ENCODE measurements at places on chromosomes 1 and 21. TPM values are rescaled to one million over a fixed set of nuclear protein-coding genes. Genes with fewer than 3 reads are reported as not detected.
A peak's percentile ranks its signal among the peaks of the same experiment; 100 is the strongest.

The RNF2 gene
- 17.0 TPM for total RNA-seq

The CD5L gene
- total RNA-seq, result not detected

The OR2T11 gene
- total RNA-seq, result not detected

The FAM131C gene
- 0.67 TPM for total RNA-seq

The CD53 gene
- 557 TPM for total RNA-seq

The RHBDL2 gene
- total RNA-seq, result not detected

The KRTAP12-3 gene
- total RNA-seq, result not detected

The OR2T35 gene
- total RNA-seq, result not detected

The PLA2G2F gene
- not detected for total RNA-seq

DNA sequence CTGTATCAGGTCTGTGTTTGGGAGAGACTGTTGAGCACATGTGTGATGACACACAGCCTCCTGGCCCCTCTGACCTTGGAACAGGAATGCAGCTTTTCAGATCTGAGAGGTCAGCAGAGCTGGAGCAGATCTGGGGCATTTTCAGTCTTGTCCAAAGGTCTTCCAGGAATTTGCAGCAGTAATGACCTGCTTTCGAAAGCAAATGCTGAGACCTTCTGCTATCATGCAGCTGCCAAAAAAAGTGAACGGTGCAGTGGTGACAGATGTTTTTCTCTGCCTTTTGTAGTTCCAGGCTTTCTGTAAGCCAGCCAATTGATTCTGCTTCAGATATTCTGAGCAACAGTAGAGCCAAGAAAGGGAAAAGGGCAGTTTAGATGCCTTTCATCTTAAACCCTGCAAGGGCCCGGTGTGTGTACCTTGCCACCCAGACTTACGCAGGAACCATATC lies 137.8 kb upstream of the COA6 start:
- H3K4me3 ChIP-seq, result no peak overlapping the region
- H3K27ac ChIP-seq, result no peak overlapping the region
- no peaks in the 10 kb centered on the region for H3K27me3 ChIP-seq

DNA sequence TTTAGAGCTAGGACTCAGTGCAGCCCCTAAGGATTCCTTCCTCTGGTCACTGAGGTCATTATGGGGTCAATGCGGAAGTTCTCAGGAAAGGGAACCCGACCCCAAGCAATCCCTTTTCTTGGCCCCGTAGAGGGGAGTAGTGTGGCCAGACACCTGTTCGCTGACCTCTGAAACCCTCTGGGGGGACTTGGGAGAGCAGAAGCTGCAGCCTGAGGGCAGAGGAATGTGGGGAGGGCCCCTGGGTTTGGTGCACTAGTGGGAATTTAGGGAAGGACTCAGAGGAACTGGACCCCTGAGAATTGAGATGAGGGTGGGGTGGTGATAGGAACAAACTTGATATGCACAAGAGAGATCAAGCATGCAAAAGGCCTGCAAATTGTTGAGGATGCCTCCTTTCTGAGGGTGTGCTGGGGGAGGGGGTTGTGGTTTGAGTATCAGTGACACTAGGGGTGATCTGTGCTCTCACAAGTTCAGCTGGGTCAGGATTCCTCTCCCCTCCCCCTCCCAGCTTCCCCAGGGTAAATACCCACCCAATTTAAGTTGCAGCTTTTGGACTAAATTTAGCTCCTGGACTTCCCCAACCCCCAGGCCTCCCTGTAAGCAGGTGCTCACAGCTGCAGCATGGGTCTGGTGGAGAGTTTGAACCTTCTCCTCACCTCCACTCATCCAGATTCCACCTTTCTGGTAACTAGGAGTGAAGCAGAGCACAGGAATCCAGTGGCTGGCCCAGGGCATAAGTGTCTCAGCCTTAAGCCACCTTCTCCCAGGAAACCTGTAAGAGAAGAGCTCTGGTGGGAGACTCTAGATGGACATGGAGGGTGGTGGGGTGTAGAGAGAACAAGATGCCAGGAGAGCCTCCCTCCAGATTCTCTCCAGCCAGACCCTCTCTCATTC lies 13.5 kb downstream of the ADAMTSL4 start:
- H3K27ac ChIP-seq, result peak overlapping the region; percentile 98
- H3K4me3 ChIP-seq, result peak overlapping the region; percentile 84
- DNase-seq, result peak; percentile 85
- peaks cover 11% of the 10 kb centered on the region for H3K36me3 ChIP-seq

DNA sequence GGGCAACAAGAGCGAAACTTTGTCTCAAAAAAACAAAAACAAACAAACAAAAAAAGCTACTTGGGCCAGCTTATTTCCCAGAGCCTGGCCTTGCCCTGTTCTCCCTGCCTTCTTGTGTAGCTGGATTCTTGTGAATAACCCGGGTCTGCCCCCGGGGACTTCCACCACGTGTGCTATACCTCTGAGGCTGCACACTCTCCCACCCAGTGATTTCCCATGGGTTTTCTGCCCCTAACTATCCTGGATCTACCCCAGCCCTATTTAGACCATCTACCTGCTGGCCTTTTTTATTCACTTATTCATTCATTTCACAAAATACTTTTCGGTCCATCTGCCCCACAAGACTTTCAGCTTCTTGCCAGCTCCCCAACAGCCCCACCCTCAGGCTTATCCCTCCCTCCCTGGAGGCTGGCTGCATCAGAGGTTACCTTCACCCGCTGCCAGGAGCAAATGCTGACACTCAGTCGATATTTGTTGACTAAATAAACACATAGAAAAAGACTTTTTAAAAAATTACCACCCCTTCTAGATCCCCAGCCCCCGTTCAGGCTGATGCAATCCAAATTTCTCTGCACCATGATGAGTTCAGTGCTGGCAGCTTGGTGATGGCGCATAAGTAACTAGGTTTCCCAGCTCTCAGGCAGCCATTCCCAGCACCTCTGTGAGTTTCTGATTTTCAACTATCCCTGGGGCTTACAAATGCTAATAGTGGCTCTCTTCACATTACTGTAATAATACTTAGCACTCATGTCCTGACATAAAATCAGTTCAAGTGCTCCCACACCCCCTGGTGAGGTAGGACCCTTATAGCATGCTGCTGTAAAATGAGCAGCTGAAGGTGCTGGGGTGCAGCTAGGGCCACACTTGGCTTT lies 30.7 kb upstream of the TARBP1 start:
- peaks cover 6% of the 10 kb centered on the region for H3K4me1 ChIP-seq
- H3K4me3 ChIP-seq, result no peak overlapping the region
- H3K27ac ChIP-seq, result no peak overlapping the region
- peaks cover 1% of the 10 kb centered on the region for H3K27me3 ChIP-seq
- DNase-seq, result no peak

GRCh38 chr21:27693376-27693775 lies 726.5 kb upstream of the ADAMTS5 start:
- no peak overlapping the region for H3K4me3 ChIP-seq
- DNase-seq, result no peak
- H3K4me1 ChIP-seq, result no peaks in the 10 kb centered on the region
- H3K36me3 ChIP-seq, result no peaks in the 10 kb centered on the region

GRCh38 chr1:171226747-171227370 lies 21.4 kb upstream of the FMO1 start:
- DNase-seq, result peak; percentile 29
- no peaks in the 10 kb centered on the region for H3K4me1 ChIP-seq
- no peak overlapping the region for H3K27ac ChIP-seq
- peaks cover 18% of the 10 kb centered on the region for H3K27me3 ChIP-seq
- H3K36me3 ChIP-seq, result no peaks in the 10 kb centered on the region
- H3K4me3 ChIP-seq, result no peak overlapping the region

GRCh38 chr1:66274634-66275033 lies 259.3 kb upstream of the SGIP1 start:
- H3K27me3 ChIP-seq, result no peaks in the 10 kb centered on the region
- H3K27ac ChIP-seq, result peak overlapping the region; percentile 88
- H3K36me3 ChIP-seq, result peaks cover 11% of the 10 kb centered on the region
- peak; percentile 31 for DNase-seq
- peaks cover 89% of the 10 kb centered on the region for H3K4me1 ChIP-seq
- H3K4me3 ChIP-seq, result no peak overlapping the region

DNA sequence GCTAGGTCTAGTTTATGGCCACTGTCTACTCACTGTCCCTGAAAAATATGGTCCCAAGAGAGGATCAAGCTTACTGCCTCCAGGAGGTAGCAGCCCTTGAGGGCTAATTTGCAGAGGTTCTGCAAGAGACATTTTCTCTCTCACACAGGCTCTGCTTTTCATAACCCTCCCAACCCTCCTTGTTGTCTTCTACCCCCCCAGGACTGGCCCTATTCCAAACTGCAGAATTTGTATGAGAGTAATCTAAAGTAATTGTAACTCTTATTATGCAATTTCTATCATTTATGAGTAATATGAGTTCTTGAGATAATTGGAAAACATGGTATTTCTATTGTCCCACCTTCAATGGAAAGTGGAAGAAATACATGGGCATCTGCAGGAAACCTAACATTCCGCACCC lies 70.4 kb upstream of the CD55 start:
- DNase-seq, result no peak
- H3K36me3 ChIP-seq, result peaks cover 2% of the 10 kb centered on the region
- H3K27me3 ChIP-seq, result peaks cover 2% of the 10 kb centered on the region
- no peak overlapping the region for H3K27ac ChIP-seq

DNA sequence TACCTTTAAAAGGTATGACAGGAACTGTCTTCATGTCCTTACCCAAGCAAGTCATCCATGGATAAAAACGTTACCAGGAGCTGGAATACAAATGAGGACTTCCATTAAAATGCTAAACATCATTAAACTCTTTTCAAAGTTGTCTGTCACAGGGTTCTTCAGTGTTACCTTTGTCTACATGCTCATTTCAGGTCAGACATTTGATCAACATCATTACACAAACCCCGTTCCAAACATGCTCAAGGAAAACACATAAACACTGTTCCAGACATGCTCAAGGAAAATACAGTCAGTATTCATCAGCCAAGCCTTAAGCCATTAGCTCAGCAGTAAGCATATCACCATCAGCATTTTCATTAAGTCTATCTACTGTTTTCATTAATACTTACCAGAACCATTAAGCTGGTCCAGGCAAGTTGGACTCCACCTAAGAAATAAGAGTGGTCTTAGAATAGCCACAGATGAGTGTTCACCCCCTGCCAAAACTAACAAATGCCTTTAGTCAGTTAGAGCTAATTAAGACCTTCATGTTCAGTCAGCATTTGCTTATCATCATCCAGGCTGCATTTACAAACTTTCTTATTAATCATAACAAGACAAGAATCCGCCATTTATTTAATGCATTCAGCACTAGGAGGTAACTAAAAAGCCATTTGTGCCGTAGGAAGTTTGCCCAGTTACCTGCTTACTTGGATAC lies 2.2 kb downstream of the GAS5 start:
- H3K36me3 ChIP-seq, result peaks cover 57% of the 10 kb centered on the region
- DNase-seq, result no peak
- no peaks in the 10 kb centered on the region for H3K27me3 ChIP-seq

- peaks cover 7% of the 10 kb centered on the region for H3K27me3 ChIP-seq
- DNase-seq, result no peak
- no peak overlapping the region for H3K27ac ChIP-seq
- H3K4me1 ChIP-seq, result peaks cover 21% of the 10 kb centered on the region
Measured at GRCh38 chr1:94095112-94095637, 25.8 kb downstream of the ABCA4 start.

GRCh38 chr1:16244650-16245285 lies 7.8 kb upstream of the CPLANE2 start:
- no peak for DNase-seq
- no peak overlapping the region for H3K4me3 ChIP-seq
- H3K4me1 ChIP-seq, result peaks cover 25% of the 10 kb centered on the region
- H3K27ac ChIP-seq, result no peak overlapping the region
- no peaks in the 10 kb centered on the region for H3K27me3 ChIP-seq

DNA sequence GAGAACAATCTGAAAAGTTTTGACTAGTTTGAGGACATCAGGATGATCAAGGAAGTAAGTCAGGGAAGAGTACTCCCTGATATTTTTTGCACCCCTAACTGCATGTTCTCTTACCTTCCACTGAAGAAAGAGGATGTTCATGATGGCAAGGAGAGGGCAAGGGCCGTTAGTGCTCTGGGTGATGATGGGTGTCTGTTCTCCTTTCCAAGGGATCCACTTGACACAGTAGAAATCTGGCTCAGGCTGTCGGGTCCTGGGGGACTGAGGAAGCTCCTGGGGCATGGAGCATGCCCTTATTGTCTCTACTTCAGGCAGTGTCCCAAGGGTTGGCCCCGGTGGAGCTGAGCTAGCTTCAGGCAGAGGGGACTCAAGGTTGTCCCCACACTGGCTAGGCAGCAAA lies 4.7 kb downstream of the MINDY1 start:
- H3K27me3 ChIP-seq, result no peaks in the 10 kb centered on the region
- no peak for DNase-seq
- H3K36me3 ChIP-seq, result peaks cover 35% of the 10 kb centered on the region
- no peak overlapping the region for H3K4me3 ChIP-seq
- H3K4me1 ChIP-seq, result peaks cover 67% of the 10 kb centered on the region
- H3K27ac ChIP-seq, result peak overlapping the region; percentile 20

- no peak overlapping the region for H3K27ac ChIP-seq
- no peaks in the 10 kb centered on the region for H3K36me3 ChIP-seq
- no peaks in the 10 kb centered on the region for H3K27me3 ChIP-seq
Measured at GRCh38 chr1:33176362-33176850, 5.4 kb downstream of the TRIM62 start.

DNA sequence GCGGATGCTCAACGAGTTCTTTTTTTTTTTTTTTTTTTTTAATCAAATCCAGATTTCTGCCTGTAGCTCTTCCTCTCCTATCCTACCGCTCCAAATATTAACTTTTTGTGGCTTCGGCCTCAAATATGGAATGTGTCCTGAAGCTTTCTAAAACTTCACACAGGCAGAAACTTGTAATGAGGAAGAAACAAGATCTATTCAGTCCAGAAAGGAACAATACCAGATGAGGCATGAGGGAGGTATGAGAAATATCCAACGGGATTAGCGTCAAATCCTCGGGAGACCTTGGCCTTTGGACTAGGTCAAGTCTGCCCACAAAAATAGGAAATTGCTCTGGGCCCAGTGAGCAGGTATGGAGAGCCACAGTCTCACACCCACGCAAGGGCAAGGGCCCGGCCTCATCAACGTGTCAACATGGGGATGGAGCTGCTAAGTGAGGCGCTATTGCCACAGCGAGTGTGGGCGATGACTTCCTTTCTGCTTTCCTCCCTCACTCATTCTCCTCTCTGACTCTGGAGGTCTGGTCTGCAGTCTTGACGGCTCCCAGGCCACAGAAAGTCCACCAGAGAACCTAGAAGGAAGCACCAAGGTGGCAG lies 66.6 kb downstream of the BCAR3 start:
- peak overlapping the region; percentile 48 for H3K27ac ChIP-seq
- H3K4me1 ChIP-seq, result peaks cover 12% of the 10 kb centered on the region
- no peak overlapping the region for H3K4me3 ChIP-seq

- H3K4me1 ChIP-seq, result peaks cover 4% of the 10 kb centered on the region
- H3K36me3 ChIP-seq, result no peaks in the 10 kb centered on the region
- H3K4me3 ChIP-seq, result no peak overlapping the region
- no peak overlapping the region for H3K27ac ChIP-seq
- peaks cover 9% of the 10 kb centered on the region for H3K27me3 ChIP-seq
Measured at GRCh38 chr1:21620011-21620410, 49.1 kb downstream of the RAP1GAP start.

- H3K36me3 ChIP-seq, result no peaks in the 10 kb centered on the region
- peak overlapping the region; percentile 20 for H3K27ac ChIP-seq
- H3K4me3 ChIP-seq, result peak overlapping the region; percentile 90
- no peaks in the 10 kb centered on the region for H3K27me3 ChIP-seq
- H3K4me1 ChIP-seq, result peaks cover 21% of the 10 kb centered on the region
Measured at GRCh38 chr1:43992232-43992995, 1.0 kb downstream of the CCDC24 start.

Measured in activated CD4-positive, alpha-beta T cell treated with anti-CD3 and anti-CD28 coated beads, Interleukin-2, amount 10 ng/mL, durations not matched to agents 7 days and 5 days (primary cell).